Endothelial cell of umbilical vein (primary cell): ENCODE measurements at places on chromosomes 5 and 9. TPM values are rescaled to one million over a fixed set of nuclear protein-coding genes. Genes with fewer than 3 reads are reported as not detected.

DNA sequence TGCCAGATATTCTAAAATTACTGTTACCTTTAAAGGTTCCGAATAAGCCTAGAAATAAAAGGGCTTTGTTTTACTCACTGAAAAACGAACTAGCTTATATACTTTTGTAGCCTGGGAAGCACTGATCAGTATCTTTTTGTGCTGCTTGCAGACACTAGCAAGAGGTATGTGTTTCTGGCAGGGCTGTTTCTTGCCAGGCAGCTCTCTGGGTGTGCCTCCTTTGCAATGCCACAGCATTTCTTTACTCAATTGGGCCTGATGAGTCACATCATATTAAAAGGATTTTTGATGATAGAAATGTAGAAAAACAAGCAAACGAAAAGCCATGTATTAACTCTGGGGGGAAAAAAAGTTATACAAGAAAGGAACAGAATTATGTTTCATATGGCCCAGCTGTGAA lies 35.6 kb downstream of the CD180 start:
- no peak for DNase-seq

Gene GFI1B
- 0.04 TPM in 1 of 2 replicates, not detected in the other for polyA plus RNA-seq

Gene CEL
- 0.81 and 0.92 TPM in 2 replicates for polyA plus RNA-seq

DNA sequence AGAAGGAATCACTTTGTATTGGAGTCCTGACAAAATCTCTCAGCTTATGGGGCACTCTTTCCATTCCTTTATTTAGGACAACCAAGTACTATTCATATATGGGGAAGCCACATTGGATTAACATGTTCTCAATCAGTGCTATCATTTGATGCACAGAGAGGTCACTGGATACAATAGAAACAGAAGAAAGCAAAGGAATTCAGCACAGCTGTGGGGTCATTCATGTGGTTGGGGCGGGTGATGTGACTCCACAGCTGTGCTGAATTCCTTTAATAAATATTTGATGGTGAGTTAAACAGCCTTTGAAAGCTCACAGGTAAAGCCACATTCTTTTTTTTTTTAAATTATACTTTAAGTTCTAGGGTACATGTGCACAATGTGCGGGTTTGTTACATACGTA lies 854 bp upstream of the TEX48 start:
- DNase-seq = no peak

Gene ACER2
- 3.9 and 5.2 TPM in 2 replicates for polyA plus RNA-seq

- DNase-seq = no peak
Observed at GRCh38 chr9:109787735-109788134, 7.7 kb downstream of the PALM2AKAP2 start.

Gene TSSK1B
- 0.03 TPM in 1 of 2 replicates, not detected in the other for polyA plus RNA-seq

DNA sequence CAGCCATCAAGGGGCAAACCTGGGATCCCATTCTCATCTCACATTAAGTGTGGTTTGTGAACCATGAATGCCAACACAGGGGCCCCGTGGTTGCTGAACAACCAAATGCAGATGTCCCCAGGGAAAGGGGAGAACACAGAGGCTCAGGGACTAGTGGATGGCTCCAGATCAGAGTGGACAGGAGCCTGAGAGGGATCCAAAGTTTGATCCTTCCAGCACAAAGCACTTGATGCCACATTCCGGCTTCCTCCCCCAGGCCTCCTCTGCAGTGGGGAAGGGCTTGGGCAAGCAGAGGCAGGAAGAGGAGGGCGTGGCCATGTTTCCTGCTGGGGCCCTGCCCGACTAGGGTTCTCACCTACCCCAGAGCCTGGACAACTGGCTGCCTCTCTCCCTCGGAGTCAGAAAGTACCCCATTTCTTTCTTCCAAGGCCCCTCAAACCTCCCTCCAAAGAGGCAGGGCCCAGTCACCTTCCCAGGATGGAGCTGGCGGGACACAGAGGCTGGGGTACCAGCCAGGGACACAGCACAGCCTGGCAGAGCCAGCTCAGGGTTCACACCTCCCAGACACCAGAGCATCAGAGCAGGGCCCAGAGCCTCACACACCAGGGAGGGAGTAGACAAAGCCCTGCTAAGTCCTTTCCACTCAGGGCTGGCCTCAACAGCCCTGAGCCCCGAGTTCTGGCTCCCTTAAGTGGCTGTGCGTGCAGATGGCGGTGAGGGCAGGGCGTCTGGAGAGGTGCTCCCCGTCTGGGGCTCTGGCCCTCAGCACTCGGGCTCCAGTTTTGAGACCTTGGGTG lies 4.3 kb upstream of the RNF44 start:
- DNase-seq = peak; percentile 47

- no peak for DNase-seq
Observed at GRCh38 chr5:139182528-139183296, 15.5 kb downstream of the SIL1 start.

- DNase-seq = no peak
Observed at GRCh38 chr9:87137718-87138117, 190.4 kb upstream of the GAS1 start.

Gene LMX1B
- not detected in 2 replicates for polyA plus RNA-seq

Gene PTTG1
- polyA plus RNA-seq = 157 and 173 TPM in 2 replicates

Gene TMEM161B
- 3.5 and 5.3 TPM in 2 replicates for polyA plus RNA-seq

Gene CER1
- polyA plus RNA-seq = 0.06 TPM in 1 of 2 replicates, not detected in the other

DNA sequence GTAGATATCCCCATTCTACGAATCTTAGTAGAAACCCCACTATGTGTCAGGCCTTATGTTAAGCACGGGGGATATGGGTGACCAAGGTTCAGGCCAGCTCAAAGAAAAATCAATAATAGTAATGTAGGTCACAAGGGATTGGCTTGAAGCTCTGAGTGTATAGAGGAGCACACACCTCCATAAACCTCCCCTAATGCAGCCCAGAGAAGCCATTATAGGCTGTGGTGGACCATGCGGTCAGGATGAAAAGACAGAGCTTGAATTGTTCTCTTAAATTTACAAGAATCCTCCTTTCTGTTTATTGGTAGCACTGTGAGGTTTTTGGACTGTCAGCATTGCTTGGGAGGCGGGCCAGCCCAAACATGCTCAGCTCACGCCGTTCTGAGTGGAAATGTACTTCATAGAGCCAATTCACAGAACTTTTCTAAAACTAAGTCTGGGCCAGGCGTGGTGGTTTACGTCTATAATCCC lies 9.1 kb downstream of the PDE6A start:
- DNase-seq = no peak

GRCh38 chr5:14671414-14671813 lies 6.9 kb downstream of the OTULIN start:
- DNase-seq = peak; percentile 23

DNA sequence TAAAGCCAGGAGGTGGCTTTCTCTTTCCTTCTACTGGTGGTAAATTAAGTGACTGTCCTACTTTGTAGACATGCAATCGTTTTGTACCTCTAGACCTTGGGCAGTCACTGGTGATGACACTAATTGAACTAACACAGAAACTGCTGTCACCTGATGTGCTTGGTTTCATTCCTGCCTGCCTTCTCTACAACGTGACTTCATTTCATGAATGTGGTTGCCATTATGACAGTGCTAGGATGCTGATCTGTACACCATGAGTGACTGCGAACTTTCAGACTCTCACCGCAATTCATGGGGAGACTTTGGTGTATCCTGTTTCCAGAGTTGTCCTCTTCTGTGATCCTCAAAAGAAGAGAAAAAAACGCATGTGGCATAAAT lies 47.5 kb downstream of the UBE2QL1 start:
- DNase-seq = no peak

Gene RPS14
- 4,491 and 5,521 TPM in 2 replicates for polyA plus RNA-seq

Gene RLN2
- 0.41 and 0.43 TPM in 2 replicates for polyA plus RNA-seq

DNA sequence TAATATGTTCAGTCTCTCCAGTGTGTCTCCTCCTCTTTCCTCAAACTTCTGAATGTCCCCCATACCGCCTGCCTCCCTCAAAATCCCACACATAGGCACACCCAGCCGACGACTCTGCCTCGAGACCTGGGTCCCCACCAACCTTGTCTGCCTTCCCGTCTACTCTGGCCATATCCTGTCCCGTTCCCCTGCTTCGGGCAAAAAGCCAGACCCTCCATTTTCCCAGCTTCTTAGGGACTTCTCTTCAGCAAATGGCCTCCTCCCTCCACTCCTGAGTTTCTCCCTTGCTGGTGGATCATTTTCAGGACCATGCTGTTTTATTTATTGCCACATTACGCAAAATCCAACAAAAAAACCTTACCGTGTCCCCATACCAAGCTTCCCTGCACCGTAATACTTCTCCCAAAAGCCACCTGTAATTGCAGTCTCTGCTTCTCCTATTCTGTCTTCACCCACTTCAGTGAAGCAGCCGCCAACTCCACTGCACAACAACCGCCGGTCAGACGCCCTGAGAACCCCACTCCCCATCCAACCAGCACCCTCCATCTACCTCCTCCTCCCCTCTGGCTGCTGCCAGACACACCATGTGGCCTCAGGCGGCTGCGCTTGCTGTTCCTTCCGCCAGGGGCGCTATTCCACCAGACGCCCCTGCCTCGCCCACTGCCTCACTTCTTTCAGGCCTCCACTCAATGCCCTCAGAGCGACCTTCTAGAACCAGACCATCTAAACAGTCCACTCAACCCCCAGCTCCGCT lies 117.0 kb downstream of the TRPM6 start:
- no peak for DNase-seq

Gene ENHO
- polyA plus RNA-seq = 0.10 and 0.11 TPM in 2 replicates

DNA sequence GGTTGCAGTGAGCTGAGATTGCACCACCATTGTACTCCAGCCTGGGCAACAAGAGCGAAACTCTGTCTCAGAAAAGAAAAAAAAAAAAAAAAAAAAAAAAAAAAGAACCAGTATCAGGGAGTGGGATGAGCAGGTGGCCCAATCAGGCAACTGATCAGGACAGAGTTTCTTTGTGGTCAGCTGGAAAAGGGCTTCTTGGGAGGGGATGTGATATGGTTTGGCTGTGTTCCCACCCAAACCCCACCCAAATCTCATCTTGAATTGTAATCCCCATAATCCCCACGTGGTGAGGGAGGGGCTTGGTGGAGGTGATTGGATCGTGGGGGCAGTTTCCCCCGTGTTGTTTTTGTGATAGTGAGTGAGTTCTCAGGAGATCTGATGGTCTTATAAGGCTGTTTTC lies 4.7 kb upstream of the GCNT1 start:
- DNase-seq = no peak

GRCh38 chr9:132027752-132028663 lies 51.7 kb downstream of the MED27 start:
- DNase-seq = no peak

- no peak for DNase-seq
Observed at GRCh38 chr5:138944527-138945322, 69.6 kb upstream of the LRRTM2 start.

DNA sequence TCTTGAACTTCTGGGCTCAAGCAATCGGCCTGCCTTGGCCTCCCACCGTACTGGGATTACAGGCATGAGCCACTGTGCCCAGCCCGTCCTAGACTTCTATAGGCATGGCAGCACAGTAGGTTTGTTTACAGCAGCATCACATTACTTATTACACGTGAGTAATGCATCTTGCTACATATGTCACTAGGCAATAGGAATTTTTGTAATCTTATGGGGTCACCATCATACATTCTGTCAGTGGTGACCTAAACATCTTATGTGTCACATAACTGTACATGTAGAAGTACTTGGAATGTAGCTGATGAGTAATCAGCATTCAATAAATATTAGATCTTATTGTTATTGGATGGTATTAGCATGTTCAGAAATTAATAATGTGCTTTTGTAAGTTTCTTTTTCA lies 22.9 kb upstream of the ABCA1 start:
- DNase-seq = no peak

DNA sequence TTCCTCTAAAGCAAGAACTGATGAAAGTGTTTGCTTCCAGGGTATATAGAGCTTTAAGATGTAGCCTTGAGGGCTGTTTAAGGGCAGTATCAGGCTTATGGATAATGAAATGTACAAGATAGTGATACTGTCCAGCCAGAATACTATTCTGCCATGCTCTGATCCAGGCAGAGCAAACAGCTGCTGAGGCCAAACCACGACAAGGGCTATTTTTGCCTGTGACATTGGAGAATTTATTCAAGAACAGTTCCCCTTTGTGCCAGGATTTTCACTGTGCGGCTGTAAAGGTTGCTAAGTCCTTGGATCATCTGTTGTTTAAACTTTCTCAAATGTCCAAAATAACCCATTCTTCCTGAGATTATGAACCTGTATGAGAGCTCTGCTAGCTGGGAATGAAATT lies 70.4 kb downstream of the OTP start:
- no peak for DNase-seq

Gene AGXT2
- not detected in 2 replicates for polyA plus RNA-seq

DNA sequence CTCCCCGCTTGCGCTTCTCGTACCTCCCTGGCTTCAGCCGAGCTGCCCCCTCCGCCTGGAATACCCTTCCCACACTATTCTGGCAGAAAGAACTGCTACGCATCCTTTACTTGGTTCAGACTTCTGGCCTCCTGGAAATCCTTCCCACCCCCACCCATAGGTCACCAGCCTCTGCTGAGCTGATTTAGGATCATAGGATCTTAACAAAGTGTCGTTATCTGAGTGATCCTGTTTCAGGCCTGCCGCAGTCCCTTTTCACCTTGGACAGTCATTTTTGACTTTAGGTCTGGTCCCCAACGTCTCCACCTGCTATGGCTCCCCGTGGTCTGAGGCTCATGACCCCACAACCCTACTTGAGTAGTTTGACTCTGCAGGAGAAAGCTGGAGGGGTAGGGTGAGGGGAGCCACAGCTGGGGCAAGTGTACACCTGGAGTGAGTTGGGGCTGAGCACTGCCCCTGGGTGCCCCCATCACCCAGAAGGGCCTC lies 27.3 kb downstream of the EGR1 start:
- DNase-seq = no peak

Gene TSLP
- polyA plus RNA-seq = not detected in 2 replicates

Gene LHX6
- 1.8 and 2.4 TPM in 2 replicates for polyA plus RNA-seq

Gene SVEP1
- 0.04 and 0.05 TPM in 2 replicates for polyA plus RNA-seq

GRCh38 chr9:131117121-131117761 lies 8.1 kb upstream of the NUP214 start:
- peak; percentile 88 for DNase-seq

- DNase-seq = no peak
Observed at GRCh38 chr5:134463991-134464760, 52.5 kb upstream of the CDKN2AIPNL start.

- no peak for DNase-seq
Observed at GRCh38 chr5:53445569-53445968, 34.9 kb upstream of the FST start.

Gene DCANP1
- not detected in 2 replicates for polyA plus RNA-seq

- no peak for DNase-seq
Observed at GRCh38 chr9:120922404-120923195, 4.0 kb downstream of the TRAF1 start.

DNA sequence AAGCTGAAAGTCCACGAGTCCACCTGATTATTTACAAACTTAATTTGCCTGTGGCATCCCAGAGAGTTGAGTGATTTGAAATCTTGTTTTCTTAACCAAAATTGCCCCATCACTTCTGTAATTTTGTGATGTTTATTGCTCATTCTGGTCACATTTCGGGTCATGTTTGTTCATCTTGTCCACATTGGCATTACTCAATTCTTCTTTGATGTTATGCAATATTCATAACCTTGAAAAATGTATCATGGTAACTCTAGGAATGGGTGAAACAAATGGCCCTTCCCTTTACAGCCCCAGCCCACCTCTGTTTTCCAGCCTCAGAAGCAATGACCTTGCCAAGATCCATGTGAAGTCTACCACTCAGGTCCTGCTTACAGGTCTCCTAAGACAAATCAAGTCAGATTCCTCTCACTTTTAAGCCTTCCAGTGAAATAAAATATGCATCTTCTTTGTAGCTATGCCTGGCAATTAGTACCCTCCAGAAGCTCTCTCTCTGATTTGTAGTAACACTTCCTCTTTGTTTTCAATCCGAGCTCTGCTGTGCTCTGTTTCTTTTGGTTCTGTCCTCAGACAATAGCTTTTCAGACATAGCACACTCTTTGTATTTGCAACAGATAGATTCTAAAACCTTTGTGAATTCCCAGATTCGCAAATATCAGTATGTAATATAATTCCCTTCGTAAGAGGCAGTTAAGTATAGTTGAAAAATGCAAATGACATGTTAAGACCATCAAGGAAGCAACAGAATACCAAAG lies 330.3 kb upstream of the IRX1 start:
- DNase-seq = no peak

GRCh38 chr5:128541385-128541784 lies 3.3 kb upstream of the FBN2 start:
- DNase-seq = no peak
